ENCODE measurements at places on chromosomes 16 and 17.

DNA sequence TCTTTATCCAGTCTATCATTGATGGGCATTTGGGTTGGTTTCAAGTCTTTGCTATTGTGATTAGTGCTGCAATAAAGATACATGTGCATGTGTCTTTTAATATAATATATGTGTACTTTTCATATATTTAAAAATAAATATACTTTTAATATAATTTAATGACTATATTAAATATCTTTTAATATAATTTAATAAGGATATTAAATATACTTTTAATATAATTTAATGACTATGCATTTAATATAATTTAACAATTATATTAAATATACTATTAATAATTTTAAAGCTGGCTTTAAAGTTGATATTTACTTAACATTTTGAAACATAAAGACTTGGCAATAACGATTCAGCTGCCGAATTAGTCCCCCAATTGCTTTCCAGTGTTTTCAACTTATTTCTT is 1.2 kb downstream of the CCL23 start:
- no peak for DNase-seq

GRCh38 chr17:16432017-16432416 is 16.6 kb downstream of the TRPV2 start:
- DNase-seq, result no peak

GRCh38 chr17:41406205-41406604 is 8.8 kb upstream of the KRT31 start:
- no peak for DNase-seq

- no peak for DNase-seq
These were observed 130.2 kb downstream of the MYO1D start for GRCh38 chr17:32746698-32747097.

- no peak for DNase-seq
These were observed 55.8 kb downstream of the CDRT4 start for GRCh38 chr17:15411384-15412198.

GRCh38 chr16:47581114-47581513 is 120.0 kb downstream of the PHKB start:
- no peak for DNase-seq

DNA sequence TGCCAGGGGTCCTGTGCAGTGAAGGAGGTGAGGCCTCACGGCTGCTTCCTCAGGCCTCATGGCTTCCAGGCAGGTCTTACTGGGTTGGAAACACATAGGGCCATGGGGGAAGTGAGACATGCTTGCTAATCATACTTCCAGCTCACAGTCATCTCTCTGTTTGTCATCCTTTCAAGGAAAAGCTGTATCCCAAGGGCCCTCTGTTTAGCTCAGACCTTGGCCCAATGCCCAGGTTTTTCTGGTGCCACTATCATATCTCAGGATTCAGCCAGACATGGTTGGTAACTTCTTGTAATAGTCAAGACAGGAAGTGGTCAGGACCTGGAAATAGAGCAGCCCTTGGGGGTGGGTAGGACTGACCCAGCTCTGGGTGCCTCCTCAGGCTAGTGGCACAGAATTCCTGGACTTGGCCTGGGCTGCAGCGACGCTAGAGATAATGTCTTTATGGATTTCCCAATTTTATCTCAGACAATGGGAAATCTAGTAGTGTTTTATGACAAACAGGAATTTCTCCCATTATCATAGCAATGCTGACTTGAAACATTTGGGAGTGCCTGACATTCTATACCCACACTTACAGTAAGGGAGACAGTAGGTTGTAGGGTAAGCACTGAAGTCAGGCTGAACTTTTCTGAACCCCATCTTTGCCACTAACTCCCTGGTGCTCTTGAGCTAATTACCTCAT is 13.5 kb upstream of the ITGB3 start:
- DNase-seq, result peak; percentile 30

- DNase-seq, result peak; percentile 85
These were observed 75.2 kb upstream of the KSR1 start for GRCh38 chr17:27381007-27381501.

DNA sequence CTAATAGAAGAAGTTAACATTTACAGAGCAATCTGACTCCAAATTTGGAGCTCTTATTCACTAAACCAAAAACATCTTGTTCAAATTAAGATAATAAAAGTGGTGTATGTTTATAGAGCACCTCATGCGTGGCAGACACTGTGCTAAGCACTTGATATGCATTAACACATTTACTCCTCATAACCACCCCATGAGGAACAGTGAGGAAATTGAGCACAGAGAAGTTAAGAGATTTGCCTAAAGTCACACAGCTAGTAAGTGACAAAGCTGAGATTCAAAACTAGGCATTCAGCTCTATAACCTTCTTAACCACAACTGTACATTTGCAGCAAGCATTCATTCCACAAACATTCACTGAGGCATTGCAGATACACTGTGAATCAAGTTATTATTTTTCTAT is 94.0 kb downstream of the VAT1L start:
- no peak for DNase-seq

- no peak for DNase-seq
These were observed 30.7 kb upstream of the ARL6IP1 start for GRCh38 chr16:18832006-18832405.
